ENCODE measurements at places on chromosomes 1 and 21. TPM values are rescaled to one million over a fixed set of nuclear protein-coding genes. Genes with fewer than 3 reads are reported as not detected.

The RUSC1 gene
- 76.1 TPM for total RNA-seq

The SPATA17 gene
- 0.93 TPM for total RNA-seq

The SLC22A15 gene
- 8.3 TPM for total RNA-seq

The PDC gene
- not detected for total RNA-seq

The TAS1R1 gene
- 0.25 TPM for total RNA-seq

- H3K4me1 ChIP-seq = no peaks in the 10 kb centered on the region
- H3K27ac ChIP-seq = no peak overlapping the region
- peak; percentile 49 for DNase-seq
Measured at GRCh38 chr1:62832276-62832675, 48.3 kb downstream of the ATG4C start.

GRCh38 chr1:42424201-42424600 lies 31.6 kb downstream of the ZMYND12 start:
- no peaks in the 10 kb centered on the region for H3K27me3 ChIP-seq
- DNase-seq = no peak
- no peaks in the 10 kb centered on the region for H3K36me3 ChIP-seq

The CNTN2 gene
- 0.18 TPM for total RNA-seq

The LCA5L gene
- 2.4 TPM for total RNA-seq

The S100A1 gene
- 5.8 TPM for total RNA-seq

DNA sequence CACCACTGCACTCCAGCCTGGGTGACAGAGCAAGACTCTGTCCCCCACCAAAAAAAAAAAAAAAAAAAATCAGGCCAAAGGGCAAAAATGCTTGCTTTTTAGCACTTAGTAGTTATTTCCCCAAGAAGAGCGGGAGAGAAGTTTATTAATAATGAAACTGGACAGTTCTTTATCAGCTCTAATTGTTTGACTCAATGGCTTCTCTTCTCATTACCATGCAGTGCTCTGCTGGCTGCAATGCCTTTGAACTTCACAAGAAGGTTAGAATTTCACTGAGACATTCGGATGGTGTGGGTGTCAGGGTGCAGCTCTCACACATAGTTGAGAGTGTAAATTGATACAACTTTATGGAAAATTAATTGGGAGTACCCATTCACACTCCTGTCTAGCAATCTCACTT lies 63.7 kb downstream of the EDARADD start:
- H3K27me3 ChIP-seq = no peaks in the 10 kb centered on the region
- no peak for DNase-seq
- no peak overlapping the region for H3K4me3 ChIP-seq
- no peaks in the 10 kb centered on the region for H3K36me3 ChIP-seq

DNA sequence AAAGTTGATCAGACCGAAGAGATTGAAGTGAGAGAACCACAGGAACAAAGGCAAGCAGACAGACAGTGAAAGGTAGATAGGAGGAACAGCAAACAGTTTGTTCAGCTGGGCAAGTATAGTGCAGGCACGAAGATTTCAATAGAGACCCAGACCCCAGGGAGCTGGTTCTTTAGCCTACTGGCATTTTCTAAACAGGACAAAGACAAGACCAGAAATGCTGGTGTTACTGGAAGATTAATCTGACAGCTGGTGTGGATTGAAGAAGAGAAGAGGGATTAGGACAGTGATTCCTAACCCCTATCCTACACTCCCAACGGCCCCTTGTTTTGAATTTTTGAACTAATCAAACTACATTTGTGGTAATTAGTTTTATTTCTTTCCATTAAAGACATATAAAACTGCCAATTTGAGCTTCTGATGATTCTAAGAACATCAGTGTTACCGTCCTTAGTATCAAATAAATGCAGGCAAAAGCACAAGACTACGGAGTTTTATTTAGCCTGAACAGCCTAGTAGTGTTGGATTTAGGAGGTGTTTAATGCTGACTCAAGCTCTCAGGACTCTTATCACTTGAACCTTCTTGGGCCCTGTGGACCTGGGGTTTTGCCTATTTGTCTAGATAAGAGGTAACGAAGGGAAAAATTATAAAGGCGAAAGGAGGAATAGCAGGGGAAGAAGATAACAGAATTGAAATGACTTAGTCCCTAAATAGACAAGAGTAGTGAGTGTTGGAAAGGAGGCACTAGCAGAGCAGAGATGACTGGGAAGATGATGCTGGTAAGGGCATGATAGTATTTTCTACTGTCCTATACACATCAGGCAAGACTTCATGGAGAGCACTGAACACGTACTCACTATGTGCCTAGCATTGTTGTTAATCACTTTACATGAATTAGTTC lies 2.0 kb downstream of the NPL start:
- peak overlapping the region; percentile 43 for H3K4me3 ChIP-seq
- no peak for DNase-seq
- peaks cover 23% of the 10 kb centered on the region for H3K36me3 ChIP-seq
- H3K27ac ChIP-seq = no peak overlapping the region
- peaks cover 11% of the 10 kb centered on the region for H3K4me1 ChIP-seq

- no peaks in the 10 kb centered on the region for H3K4me1 ChIP-seq
- no peak overlapping the region for H3K27ac ChIP-seq
- H3K27me3 ChIP-seq = no peaks in the 10 kb centered on the region
- DNase-seq = peak; percentile 37
- H3K36me3 ChIP-seq = no peaks in the 10 kb centered on the region
- no peak overlapping the region for H3K4me3 ChIP-seq
Measured at GRCh38 chr21:45846373-45847160, 135.0 kb upstream of the COL6A1 start.

The FNBP1L gene
- total RNA-seq = 107 TPM

The DIO1 gene
- total RNA-seq = not detected

GRCh38 chr1:119293797-119294196 lies 74.8 kb upstream of the HAO2 start:
- no peaks in the 10 kb centered on the region for H3K36me3 ChIP-seq
- no peaks in the 10 kb centered on the region for H3K4me1 ChIP-seq
- no peak overlapping the region for H3K27ac ChIP-seq
- DNase-seq = no peak

GRCh38 chr21:36589352-36589971 lies 109.5 kb upstream of the SIM2 start:
- H3K4me1 ChIP-seq = no peaks in the 10 kb centered on the region
- H3K4me3 ChIP-seq = no peak overlapping the region
- DNase-seq = peak; percentile 73
- H3K27ac ChIP-seq = no peak overlapping the region

The MROH9 gene
- not detected for total RNA-seq

DNA sequence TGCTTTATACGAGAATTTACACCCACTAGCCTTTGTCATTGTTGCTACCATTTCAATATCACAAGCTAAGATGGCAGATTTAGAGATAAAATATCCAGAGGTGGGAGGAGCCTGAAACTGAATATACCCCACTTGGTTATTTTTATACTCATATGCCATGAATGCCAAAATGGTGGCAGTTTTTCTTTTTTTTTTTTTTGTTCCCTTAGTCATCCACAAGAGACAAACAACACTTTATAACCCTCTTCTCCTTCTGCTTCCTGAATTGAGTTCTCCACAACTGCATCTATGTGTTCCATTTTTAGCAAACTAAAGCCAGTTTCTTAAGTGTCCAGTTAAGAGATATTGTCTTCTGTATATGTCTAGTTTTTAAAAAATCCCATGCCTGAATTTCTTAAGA lies 558.4 kb downstream of the LMO4 start:
- H3K27me3 ChIP-seq = no peaks in the 10 kb centered on the region
- no peaks in the 10 kb centered on the region for H3K36me3 ChIP-seq
- no peak overlapping the region for H3K4me3 ChIP-seq
- H3K4me1 ChIP-seq = no peaks in the 10 kb centered on the region

DNA sequence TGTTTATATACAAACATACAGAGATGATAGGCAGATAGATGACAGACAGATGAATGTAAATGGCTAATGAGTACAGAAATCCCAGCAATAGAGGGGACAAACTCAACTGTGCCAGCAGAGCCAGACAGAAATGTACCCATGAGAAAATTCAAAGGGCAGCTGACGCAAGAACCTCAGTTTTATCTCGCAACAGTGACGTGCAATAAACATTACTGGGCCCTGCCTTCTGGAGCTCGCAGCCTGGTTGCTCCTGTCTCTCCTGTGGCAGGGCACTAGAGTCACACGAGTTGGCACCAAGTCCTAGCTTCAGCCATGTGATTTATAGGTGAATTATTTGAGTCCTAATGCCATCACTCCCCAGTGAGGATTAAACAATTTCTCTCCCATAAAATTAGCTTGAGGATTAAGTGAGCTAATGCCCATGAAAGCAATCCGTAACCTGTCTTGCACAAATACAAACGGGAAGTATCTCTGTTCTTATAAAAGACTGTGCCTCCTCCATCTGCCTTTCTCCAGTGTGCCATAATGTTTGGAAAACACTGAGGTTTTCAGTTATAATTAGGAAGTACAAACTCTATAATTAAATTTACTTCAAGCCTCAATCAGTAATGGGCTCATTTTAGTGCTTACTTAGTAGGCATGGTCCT lies 50.7 kb downstream of the VAV3 start:
- peak overlapping the region; percentile 9 for H3K27ac ChIP-seq
- no peak overlapping the region for H3K4me3 ChIP-seq
- H3K36me3 ChIP-seq = no peaks in the 10 kb centered on the region
- no peaks in the 10 kb centered on the region for H3K4me1 ChIP-seq
- no peaks in the 10 kb centered on the region for H3K27me3 ChIP-seq

DNA sequence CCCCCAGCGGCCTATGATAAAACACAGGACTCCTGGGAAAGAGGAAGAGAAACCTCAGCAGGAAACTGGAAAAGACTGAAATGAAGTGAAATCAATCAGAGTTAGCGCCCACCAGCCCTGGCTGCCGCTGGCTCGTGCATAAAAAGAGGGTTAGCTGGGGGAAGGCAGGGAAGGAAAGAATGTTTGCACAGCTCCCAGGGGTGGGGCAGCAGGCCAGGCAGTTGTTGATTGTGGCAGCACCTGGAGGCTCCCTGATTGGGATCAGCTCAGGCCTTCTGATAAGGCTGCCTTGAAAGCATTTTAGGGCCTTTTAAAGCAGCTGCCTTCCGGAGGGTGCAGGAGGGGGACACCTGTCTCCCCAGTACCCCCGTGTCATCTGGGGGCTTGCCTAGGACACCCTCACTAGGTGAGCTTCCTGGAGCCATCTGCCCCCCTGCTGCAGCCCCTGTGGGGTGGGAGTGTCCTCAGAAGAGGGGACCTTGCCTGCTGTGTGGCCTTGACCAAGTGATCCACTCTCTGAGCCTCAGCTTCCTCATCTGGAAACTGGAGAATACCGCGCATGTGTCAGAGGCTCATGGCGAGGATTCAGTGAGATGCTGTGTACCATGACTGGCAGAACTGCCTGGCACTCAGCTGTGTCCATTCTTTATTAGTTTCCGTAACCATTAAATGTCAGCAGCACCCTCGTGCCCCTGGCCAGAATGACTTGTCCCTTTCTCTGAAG lies 6.6 kb downstream of the EPHB2 start:
- H3K36me3 ChIP-seq = peaks cover 12% of the 10 kb centered on the region
- peaks cover 25% of the 10 kb centered on the region for H3K4me1 ChIP-seq
- H3K4me3 ChIP-seq = peak overlapping the region; percentile 47
- peak overlapping the region; percentile 16 for H3K27ac ChIP-seq
- DNase-seq = peak; percentile 83

The RNU1-2 gene
- total RNA-seq = 2,322 TPM

DNA sequence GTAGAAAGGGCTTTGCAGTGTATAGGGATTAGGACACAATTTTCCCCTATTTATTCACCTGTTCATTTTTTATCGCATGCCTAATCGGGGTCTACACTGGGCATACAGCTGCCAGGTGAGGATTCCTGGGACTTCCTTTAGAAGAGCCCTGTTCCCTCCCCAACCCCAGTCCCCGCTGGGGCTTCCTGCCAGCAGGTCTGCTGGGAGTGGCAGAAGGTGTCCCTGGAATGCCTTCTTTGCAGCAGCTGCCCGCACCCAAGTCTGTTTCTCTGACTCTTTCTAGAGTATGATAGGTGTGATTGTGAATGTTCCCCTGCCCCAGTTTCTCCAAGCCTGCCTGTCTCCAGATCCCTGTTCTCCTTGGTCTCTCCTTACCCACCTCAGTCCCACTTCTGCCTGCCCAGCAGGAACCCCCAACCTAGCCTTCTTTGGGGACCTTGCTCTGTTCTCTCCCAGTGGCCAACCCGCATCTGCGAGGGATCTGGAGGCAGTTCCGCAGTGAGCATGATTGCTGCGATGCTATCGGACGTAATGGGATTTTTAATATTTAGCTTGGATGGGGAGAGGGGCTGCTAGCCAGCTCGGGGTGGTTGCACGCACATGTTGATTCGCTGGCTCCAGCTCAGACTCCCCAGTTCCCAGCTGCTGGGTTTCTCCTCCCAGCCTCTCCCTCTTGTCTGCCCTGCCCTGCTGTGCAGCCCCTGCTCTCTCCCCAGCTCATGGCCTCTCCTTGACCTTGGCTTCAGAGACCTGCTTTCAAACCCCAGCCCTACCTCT lies 79.8 kb downstream of the EPHB2 start:
- H3K36me3 ChIP-seq = no peaks in the 10 kb centered on the region
- no peaks in the 10 kb centered on the region for H3K27me3 ChIP-seq
- H3K4me1 ChIP-seq = peaks cover 14% of the 10 kb centered on the region
- peak; percentile 67 for DNase-seq
- H3K4me3 ChIP-seq = no peak overlapping the region

DNA sequence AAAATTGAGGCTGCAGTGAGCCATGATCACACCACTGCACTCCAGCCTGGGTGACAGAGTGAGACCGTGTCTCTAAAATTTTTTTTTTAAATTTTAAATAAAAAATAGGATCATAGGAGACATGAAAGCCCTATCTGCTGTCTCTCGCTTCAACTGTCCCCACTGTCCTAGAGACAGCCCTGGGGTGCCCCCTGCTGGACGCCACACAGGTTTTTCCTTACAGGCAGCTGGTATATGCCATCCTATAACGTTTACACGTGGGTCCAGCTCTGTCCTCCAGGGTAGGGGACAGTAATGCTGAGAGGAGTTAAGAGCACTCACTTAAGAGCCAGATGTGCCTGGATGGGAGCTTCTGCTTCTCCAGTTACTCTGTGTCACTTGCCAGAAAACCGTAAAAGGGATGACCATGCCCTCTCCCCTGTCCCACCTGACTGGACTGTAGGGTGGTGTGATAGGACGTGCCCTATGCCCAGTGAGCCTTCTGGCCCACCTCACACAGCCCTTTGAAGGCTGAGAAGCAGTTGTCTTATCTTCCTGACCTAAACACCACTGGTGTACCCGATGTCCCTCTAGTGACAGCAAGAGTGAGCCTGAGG lies 8.5 kb downstream of the FBXO2 start:
- H3K4me3 ChIP-seq = no peak overlapping the region
- H3K27ac ChIP-seq = no peak overlapping the region
- peaks cover 27% of the 10 kb centered on the region for H3K27me3 ChIP-seq
- peak; percentile 95 for DNase-seq
- H3K36me3 ChIP-seq = no peaks in the 10 kb centered on the region
- H3K4me1 ChIP-seq = no peaks in the 10 kb centered on the region

DNA sequence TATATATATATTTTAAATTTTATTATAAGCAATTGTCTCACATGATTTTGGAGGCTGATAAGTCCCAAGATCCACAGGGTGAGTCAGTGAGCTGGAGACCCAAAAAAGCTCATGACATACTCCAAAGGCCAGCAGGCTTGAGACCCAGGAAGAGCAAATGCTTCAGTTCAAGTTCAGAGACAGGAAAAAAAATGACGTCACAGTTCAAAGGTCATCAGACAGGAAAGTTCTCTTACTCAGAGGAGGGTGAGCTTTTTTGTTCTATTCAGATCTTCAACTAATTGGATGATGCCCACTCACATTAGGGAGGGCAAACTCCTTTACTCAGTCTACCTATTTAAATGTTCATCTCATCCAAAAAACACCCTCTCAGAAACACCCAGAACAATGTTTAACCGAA lies 18.2 kb downstream of the RXRG start:
- no peak overlapping the region for H3K4me3 ChIP-seq
- H3K36me3 ChIP-seq = peaks cover 8% of the 10 kb centered on the region
- H3K27me3 ChIP-seq = peaks cover 59% of the 10 kb centered on the region
- no peak for DNase-seq
- no peak overlapping the region for H3K27ac ChIP-seq

The ATP1A2 gene
- total RNA-seq = 3.0 TPM

The ANXA9 gene
- total RNA-seq = 0.29 TPM

The LEMD1 gene
- 13.5 TPM for total RNA-seq
